A549 treated with CORT108297 at 1 μM for 4 hours (cell line): ENCODE measurements at places on chromosomes 3 and 15. TPM values are rescaled to one million over a fixed set of nuclear protein-coding genes. Genes with fewer than 3 reads are reported as not detected.

The NR2E3 gene
- 0.12 to 0.39 TPM (median 0.21 TPM) in 5 replicates for total RNA-seq

The SERPINI2 gene
- total RNA-seq = not detected in 5 replicates

The AADACL2 gene
- total RNA-seq = not detected in 5 replicates

The EXD1 gene
- not detected in 5 replicates for total RNA-seq

The CAMK1 gene
- 13.5 to 17.3 TPM (median 16.4 TPM) in 5 replicates for total RNA-seq

The RASL12 gene
- 0.06 to 0.16 TPM (median 0.12 TPM) in 5 replicates for total RNA-seq

The FETUB gene
- total RNA-seq = 0.10 to 0.25 TPM (median 0.16 TPM) in 4 of 5 replicates, not detected in the other

The CCDC9B gene
- total RNA-seq = 13.3 to 20.8 TPM (median 19.6 TPM) in 5 replicates
